ENCODE measurements at places on chromosomes 11 and 22.

DNA sequence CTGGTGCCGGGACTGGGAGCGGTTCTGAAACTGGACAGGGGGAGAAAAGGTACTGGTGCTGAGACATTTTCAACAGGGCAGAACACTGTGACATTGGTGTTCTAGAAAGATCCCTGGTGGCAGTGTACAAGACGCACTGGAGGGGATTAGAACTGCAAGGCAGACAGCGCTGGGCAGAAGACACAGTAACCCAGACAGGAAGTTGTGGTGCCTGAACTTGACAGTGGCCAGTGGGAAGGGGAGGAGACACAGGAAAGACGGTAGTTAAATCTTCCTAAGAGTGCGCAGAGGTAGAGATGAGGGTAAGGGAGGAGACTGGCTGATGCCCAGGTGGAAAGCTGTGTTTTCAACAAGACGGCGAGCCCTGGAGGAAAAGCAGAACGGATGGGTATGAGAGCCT is 24.5 kb downstream of the FAM227A start:
- DNase-seq: no peak

DNA sequence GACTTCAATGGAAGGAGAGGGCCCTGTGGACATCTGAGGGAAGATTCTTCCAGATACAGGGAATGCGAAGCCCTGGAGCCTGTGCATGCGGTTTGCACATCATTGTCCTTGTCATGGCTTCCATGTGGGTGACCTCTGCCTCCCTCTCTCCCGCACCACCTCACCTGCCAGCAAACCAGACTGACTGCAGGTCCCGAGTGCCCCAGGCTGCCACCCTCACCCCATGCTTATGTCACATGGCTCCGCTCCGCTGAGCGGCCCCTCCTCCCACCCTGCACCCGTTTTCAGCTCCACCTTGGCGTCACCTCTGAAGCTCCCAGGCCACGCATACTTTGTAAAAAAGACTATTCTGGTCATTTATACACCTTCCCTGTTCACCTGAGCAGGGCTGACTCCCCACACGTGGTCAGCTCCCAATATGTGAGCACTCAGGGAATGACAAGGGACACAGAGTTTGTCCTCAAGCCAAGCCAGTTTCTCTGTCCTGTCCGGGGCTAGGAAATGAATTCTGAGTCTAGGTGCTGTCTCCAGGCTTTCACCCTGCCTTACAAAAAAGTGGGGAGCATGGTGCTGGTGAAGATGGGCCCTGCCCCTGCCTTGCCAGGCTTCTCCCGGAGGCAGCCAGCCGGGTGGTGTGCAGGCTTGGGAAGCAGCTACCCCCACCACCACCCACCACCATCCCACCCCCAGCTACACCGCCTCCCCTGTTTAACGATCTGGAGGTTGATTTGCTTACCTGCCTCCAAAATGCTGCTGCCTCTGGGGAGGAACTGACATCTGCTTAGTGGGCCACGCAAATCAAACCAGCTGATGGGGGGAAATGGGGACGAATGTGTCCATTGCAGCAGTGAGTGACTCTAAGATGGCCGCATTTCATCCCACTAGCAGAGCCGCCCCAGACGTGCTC is 32.7 kb downstream of the FAM83F start:
- no peak for DNase-seq

- DNase-seq: no peak
Measured at GRCh38 chr22:37559901-37560607, at the start of gene CDC42EP1. Gene CDC42EP1 (plus strand): TSS chr22:37560480. CDS start chr22:37566350, 5,870 bp downstream.

GRCh38 chr11:118602331-118602730 is 5.1 kb upstream of the PHLDB1 start:
- DNase-seq: no peak

GRCh38 chr11:64621283-64622019 is 30.4 kb downstream of the SLC22A12 start:
- no peak for DNase-seq

DNA sequence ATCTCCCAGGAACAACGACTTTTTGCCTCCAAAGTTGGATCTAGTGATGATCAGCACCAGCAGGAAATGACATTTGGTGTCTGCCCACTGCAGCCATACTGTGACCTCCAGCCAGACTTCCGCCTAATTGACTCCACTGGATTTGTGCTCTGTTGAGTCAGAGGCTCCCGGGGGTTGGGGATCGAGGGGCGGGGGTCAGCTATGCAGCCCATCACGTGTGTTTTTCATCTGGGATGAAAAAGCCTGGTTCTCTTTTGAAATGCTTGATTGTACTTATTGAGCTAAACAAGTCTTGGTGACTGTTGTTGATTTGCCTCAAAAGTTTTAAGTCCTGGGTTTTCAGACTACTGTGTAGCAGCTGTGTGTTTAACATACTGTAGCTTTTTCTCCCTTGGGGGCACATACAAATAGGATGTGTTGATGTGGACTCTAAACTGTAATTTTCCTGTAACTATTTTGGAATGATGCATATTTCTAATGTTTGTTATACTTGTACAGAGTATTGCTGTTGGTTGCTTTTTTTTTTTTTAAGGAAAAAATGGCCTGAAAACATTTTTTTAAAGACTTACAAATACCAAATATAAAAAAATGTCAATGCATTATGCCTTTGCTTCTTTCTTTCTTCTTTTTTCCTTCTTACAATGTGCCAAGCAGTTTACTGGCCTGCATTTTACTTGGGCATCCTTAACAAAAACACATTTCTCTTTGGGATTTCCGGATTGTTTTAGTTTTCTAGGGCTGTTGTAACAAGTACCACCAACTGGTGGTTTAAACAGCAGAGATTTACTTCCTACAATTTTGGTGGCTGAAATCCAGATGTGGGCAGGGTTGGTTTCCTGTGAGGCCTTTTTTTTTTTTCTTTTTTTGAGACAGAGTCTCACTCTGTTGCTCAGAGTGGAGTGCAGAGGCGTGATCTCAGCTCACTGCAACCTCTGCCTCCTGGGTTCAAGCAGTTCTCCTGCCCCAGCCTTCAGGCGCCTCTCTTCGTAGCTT is 46.1 kb upstream of the OR4B1 start:
- no peak for DNase-seq

GRCh38 chr11:123082977-123083376 is 21.0 kb upstream of the HSPA8 start:
- DNase-seq: no peak

DNA sequence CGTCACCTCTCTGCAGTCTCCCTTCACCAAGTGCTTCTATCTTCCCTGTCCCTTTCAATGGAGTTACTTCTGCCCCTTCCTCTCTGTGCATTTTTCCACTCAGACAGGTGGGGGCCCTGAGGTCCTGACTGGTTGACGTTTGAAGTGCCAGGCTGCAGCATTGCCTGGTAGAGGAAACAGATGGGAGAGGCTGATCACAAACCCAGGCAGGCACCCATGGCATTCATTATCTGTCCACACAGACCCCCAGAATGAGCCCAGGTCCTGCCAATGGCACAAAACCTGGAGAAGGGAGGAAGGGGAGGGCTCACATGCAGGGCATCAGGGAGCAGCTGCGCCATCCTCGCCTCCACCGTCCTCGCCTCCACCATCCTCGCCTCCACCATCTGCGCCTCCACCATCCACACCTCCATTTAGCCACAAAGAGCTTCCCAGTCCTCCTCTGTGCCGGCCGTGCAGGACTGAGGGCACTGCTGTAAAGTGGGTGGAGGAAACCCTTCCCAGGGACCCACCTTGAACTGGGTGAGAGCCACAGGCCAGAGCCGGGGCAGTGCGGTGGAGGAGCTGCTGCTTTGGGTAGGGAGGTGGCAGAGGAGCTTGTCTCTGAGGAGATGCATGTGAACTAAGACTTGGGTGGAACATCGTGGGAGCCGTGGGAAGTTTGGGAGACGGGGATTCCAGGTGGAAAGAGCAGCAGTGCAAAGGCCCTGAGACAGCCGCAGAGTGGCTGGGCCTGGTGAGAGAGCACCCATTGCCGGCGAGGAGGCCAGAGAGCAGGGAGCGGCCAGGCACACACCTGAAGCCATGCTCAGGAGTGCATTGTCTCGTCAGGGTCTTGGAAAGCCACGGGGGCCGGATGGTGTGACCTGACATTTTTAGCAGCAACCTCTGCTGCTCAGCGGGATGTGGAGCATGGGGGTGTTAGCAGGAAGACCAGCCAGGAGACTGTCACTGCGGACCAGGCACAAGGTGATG is 145.1 kb downstream of the TBC1D22A start:
- no peak for DNase-seq
